NCI-H748 treated with DMSO at 0.1 percent for 48 hours (cell line): ENCODE measurements at places on chromosomes 7 and 10.

- no peak for DNase-seq
These were observed 315.3 kb upstream of the HGF start for GRCh38 chr7:82085116-82085515.

DNA sequence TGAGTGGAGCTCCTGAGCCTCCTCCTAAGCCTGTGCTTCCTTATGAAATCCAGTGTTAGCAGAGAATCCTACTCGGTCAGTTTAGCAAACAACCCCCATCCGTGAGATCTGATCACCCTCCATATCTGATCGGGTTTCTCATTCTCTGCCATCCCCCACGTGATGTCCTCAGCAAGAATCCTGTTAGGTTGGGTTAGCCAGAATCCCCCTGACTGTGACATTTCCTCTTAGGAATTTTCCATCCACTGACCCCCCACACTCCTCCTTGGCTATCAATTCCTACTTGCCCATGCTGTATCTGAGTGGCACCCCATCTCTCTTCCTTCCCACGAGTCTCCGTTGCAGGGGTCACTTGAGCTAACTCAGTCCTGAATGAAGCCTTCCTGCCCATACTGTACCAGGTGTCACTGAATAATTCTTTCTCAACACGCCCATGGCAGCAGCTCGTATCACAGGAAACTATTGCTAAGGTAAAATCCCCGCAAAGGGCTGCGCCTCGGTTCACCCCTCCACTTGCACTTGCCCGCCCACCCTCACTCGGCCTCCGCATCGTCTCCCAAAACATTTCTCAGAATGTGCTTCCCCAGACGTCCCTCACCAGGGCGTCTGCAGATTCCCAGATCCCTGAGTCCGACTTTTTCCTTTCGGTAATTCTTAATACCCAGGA, 44.1 kb downstream of the MYOF start:
- no peak for DNase-seq

DNA sequence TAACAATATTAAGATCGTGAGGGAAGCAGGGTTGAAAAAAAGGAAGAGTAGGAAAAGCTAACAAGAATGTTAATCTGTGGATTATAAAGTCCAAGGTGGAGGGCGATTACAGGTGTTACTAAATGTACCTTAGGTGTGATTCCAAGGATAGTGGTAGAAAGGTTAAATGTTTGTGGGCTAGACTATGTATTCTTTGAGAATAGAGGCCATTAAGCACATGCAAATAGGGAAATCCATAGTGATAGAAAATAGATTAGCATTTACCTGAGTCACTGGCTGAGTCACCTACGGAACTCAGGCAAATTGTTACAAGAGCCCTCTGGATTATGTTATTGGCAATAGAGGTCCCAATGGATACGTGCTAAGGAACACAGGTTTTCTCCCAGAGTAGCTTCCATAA, 9.0 kb downstream of the MGAM2 start:
- DNase-seq = no peak

DNA sequence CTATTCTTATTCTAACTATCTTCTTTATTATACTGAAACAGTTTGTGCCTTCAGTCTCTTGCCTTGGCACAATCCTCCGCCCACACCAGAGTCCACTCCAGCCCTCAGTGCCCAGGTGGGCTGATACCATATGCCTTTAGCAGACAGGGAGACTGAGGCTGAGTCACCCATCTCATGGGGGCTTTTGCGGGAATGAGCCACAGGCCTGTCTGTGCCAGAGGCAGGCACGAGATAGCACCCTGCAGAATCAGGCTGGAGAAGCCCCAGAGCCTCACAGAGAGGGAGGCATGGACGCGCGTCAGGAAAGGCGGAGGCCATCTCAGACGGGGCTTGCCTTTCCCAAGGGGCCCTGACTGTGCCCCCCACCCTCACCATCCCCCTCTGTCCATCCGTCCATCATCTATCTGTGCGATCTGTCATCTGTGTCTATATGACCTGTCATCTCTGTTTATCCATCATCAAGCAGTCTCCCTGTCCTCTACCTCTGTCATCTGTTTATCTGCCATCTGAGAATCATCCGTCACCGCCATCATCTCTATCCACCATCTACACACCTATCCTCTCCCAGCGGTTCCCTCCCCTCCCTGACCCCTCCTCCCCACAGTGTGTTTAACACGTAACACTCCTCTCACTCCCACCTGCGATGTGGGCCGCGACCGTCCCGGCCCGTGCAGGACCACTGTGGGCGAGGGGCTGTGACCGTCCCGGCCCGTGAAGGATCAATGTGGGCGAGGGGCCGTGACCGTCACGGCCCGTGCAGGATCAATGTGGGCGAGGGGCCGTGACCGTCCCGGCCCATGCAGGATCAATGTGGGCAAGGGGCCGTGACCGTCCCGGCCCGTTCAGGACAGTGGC, 7.3 kb upstream of the ADAP1 start:
- DNase-seq = no peak

GRCh38 chr7:50591480-50592438, 26.6 kb upstream of the DDC start:
- no peak for DNase-seq

DNA sequence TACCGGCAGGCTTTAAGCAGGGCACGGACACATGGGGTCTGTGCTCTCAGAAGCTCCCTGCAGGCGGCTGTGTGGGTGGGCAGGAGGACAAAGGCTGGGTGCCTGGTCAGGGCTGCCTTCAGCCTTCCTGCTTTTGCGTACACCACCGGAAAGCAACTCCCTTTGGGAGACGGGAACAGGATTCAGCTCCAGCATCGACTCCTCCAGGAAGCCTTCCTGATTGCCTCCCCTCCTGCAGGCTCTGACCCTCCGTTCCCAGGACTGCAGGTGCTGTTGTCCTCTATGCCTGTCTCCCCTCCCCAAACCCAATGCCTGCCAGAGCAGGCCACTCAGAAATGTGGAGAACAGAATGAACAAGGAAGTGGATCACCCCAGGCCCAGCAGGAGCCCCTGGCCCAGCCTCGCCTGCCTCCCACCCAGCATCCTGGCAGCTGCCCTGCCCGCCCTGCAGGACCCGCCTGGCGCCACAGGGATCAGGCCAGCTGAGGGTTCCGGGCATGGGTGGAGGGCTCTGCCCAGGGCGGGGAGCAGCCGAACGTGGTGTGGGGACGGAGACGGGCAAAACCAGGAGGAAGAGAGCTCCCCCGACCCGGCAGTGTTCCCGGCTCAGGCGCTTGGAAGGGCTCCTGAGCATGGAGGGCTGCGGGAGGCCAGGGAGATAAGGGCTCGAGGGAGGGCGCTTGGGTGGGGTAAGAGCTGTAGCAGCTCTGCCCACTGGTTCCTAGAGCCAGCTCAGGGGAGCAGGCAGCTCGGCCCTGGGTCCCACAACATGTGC, 6.2 kb upstream of the ELN start:
- no peak for DNase-seq

- DNase-seq = no peak
These were observed 77.7 kb downstream of the HYCC1 start for GRCh38 chr7:22936246-22936645.

DNA sequence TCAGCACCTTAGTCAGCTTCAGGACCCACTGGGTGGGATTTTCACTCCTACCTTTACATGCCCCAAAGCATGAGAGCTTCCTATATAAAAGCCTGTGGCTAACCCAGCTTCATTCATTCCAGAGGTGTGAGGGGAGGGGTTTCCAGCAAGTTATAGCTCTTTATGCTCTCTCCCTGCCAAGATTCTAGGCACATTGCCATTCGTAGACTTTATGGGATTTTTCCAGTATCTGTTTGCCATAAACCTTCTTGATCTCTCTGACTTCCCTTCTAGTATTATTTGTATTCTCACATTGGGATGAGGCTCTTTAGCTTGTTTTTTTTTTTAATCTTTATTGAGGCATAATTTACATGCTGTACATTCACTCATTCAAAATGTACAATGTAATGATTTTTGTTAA, 67.5 kb downstream of the POU6F2 start:
- DNase-seq = no peak

DNA sequence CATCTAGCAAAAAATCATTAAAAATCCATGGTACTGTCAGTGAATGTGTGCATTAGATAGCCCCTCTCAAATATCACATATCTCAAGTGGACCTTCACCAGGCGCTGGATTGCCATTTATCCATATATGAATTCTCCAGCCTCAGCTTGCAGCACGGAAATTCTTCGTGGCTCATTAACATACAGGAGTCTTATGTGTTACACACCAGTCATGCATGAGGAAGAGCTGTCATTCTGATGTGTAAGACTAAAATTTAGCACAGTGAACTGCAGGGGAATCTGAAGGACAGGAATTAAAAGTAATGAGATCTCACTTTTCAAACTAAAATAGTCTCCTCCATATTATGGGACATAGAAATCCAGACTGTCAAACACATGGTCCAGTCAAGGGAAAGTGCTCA, 542.4 kb upstream of the DPP6 start:
- no peak for DNase-seq

GRCh38 chr7:13181216-13181615, 493.8 kb downstream of the ARL4A start:
- no peak for DNase-seq

GRCh38 chr7:122864016-122864415, 22.2 kb downstream of the CADPS2 start:
- no peak for DNase-seq

DNA sequence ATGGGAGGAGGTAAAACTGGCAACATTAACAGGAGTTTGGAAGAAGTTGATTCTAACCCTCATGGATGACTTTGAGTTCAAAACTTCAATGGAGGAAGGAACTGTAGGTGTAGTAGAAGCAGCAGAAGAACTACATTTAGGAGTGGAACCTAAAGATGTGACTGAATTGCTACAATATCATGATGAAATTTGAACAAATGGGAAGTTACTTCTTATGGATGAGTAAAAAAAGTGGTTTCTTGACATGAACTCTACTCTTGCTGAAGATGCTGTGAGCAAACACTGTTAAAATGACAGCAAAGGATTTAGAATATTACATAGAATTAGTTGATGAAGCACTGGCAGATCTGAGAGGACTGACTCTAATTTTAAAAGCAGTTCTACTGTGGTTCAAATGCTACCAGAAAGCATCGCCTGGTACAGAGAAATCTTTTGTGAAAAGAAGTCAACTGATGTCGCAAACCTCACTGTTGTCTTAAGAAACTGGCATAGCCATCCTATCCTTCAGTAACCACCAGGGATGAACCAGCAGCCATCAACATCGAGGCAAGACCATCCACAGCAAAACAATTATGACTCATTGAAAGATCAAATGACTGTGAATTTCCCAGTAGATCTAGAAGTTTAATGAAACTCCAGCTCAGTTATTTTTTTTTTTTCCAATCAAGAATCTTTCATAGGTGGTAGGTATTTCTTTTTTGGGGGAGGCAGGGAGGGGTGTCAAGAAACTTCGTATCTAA, 20.8 kb downstream of the BRAF start:
- no peak for DNase-seq

- no peak for DNase-seq
These were observed 75.0 kb upstream of the FHIP2A start for GRCh38 chr10:114746531-114746930.

DNA sequence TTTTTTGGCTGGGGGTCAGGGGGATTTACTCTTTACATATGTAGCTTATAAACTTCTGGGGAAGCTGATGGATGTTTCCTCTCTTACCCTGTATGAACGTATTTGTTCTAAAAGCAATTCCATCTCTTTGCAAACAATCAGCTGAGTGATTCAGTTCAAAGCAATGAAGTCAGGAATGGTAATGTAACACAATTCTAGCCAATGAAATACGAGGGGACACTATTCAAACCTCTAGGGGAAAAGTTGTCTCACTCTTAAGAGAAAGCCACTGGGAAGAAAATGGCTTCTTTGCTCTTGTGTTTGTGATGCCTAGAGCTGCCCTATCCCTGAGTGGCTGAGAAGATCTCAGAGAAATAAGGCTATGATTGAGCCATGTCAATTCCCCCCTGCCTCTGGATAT, 134.8 kb upstream of the SEMA3C start:
- DNase-seq = no peak

DNA sequence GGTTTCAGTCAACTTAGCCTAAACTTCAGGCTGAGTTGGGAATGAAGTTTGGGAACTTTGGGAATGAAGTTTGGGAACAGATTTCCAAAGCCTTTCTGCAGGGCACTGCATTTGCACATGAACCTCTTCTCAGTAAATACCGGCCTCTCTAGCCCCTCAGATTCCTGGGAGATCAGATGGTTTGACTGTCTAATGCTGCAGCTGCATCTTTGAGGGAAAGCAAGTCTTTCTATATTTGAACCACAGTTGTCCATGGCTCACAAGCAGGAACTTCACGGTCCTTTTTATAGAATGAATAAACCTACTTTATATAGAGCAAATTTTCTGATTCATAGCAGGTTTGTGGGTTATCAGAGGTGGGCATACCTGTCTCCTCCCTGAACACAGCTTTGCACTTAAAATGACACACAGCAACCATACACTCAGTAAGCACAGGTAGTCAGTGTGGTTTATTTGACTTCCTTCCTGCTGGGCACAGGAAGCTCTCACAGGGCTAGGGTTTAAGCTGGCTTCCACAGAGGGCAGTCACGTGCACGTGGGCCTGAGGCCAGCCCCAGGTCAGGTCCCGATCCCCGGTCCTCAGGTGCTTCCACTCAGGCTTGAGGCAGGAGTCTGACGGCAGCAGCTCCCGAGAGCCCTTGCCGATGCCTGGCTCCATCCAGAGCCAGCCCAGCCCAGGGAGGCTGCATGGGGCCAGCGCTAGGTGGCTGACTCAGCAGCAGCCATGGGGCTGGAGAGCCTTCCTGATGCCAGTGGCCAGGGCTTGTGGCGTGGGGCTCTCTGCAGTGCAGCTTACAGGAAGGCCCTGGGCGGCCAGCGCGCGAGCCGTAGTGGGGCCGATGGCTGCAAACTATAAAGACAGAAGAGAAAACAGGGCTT, 12.8 kb upstream of the MMP21 start:
- DNase-seq = no peak

DNA sequence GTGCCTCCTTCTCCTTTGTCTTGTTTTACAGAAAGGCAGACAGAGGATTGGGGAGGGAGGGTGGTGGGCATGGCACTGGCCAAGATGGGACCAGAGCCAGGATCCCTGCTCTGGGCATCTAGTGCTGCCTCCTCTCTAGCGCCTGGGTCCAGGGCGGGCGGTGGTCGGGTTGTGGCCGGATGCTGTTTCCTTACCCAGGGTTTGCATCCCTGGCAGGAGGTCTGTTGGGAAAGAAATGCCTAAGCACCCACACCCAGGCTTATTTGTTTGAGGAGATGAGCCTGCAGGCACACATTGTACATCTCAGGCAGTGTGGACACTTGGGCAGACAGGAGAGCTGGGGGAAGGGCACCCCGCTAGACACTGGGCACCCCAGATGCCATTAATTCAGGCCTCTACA, 102.3 kb upstream of the PCBD1 start:
- no peak for DNase-seq

- DNase-seq = no peak
These were observed 5.9 kb downstream of the SEMA3E start for GRCh38 chr7:83643012-83643411.

- DNase-seq = no peak
These were observed 33.5 kb upstream of the CUL1 start for GRCh38 chr7:148665221-148665620.

GRCh38 chr10:11876324-11876723, 53.2 kb downstream of the PROSER2 start:
- DNase-seq = no peak
